Activated CD4-positive, alpha-beta T cell treated with anti-CD3 and anti-CD28 coated beads, Interleukin-10, Interleukin-2, amounts not matched to agents 100 ng/mL and 50 ng/mL, durations not matched to agents 16 hours and 8 hours (primary cell): ENCODE measurements at places on chromosomes 6 and 20.

GRCh38 chr6:1636971-1637871 lies 27.5 kb downstream of the FOXC1 start:
- DNase-seq, result no peak

DNA sequence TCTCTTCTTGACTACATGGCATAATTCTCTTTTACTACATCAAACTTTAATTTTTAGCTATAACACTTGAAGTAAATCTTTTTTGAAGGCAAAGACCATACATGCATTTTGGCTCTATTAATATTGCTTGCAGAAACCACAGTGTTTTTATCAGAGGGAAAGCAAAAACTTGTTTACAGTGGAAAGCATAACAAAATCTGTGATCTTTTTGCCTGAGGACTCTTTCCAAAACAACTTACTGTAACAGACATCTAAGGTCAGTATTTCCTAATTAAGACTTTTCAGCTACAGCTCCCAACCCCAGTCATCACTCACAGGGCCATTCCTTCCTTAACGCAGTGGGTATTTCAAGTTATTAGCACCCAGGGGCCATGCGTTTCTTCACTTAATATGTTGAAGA lies 274.7 kb downstream of the CDKAL1 start:
- no peak for DNase-seq

- DNase-seq, result no peak
Observed at GRCh38 chr6:73421534-73421933, 26.9 kb downstream of the DDX43 start.

GRCh38 chr20:50893620-50894019 lies 37.6 kb downstream of the ADNP start:
- DNase-seq, result no peak

DNA sequence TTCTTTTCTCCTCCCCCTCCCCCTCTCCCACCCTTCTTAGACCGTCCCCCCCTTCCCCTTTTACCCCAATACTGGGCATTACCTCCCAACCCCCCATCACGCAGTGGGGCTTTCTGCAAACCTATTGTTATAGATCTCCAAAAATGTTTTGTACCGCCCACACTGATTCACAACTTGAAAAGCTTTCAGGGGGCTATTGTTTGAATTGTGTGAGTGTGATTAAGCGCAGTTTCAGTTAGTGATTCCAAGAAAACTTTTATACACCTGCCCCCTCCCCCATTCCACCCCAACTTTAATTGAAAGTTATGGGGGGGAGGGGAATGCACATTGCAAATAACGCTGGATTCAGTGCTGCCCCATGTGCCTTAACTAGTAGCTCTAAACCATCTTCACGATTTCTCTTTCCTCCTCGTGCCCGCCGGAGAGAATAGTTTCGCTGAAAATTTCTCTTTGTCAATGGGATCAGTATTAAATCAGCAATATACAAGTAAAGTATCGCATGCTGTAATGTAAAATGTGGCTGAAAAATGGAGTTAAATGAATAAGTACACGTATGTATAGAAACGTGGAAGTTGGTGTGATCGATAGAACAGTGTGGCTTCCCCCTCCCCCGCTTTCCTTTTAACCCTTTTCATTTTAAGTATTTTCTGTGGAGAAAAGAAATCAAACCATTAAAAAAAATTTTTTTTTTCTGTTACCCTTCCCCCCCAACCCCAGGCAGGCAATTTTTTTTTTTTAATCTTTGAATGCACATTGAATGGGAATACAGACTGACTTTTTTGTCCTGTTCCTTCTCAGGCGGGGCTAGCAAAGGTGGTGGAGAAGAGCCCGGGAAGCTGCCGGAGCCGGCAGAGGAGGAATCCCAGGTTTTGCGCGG lies 632 bp downstream of the LIN28B start:
- DNase-seq, result peak; percentile 7

GRCh38 chr6:138477913-138478539 lies 21.3 kb downstream of the NHSL1 start:
- DNase-seq, result no peak

DNA sequence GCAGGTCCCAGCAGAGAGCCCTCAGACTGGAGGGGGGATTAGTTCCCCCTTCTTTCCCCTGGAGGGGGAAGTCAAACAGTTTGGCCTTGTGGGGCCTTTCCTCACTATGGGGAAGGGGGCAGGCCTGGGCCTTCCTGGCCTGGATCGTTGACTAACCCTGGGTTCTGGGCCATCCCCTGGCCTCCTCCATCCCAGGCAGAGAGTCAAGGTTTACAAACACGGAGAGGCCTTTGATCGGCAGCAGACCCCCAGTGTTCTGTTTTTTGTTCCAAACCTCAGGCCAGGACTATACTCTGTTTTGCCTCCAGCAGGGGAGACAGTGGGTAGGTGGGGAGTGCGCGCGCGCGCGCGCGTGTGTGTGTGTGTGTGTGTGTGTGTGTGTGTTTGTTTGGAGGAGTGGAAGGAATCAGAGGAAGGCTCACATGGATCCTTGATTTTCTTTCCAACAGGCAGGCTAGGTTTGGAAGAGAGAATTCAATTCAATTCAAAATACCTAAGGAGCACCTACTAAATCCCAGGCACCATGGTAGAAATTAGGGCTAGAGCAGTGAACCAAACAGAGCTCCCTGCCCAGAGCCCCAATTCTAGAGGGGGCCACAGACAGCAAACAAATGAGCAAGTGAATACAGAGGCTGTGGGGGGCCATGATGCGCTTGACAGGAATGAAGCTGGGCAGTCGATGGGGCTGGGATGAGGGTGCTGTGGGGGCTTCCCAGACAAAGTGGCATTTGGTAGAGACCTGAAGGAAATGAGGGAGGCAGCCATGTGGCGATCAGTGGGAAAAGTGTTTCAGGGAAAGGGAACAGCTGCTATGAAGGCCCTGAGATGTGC lies 14.8 kb downstream of the TP53RK start:
- no peak for DNase-seq

- DNase-seq, result peak; percentile 52
Observed at GRCh38 chr20:20837574-20838021, 125.2 kb upstream of the RALGAPA2 start.

GRCh38 chr6:150138638-150139037 lies 4.2 kb upstream of the PPP1R14C start:
- no peak for DNase-seq

- DNase-seq, result no peak
Observed at GRCh38 chr6:113112086-113112485, 745.1 kb upstream of the MARCKS start.

- no peak for DNase-seq
Observed at GRCh38 chr20:1524004-1524403, 32.8 kb upstream of the SIRPB2 start.

GRCh38 chr6:149985481-149985937 lies 21.8 kb downstream of the ULBP1 start:
- no peak for DNase-seq

GRCh38 chr6:25154034-25154596 lies 125.1 kb upstream of the CARMIL1 start:
- no peak for DNase-seq

- DNase-seq, result no peak
Observed at GRCh38 chr6:10692965-10693538, 1.4 kb downstream of the C6orf52 start.

DNA sequence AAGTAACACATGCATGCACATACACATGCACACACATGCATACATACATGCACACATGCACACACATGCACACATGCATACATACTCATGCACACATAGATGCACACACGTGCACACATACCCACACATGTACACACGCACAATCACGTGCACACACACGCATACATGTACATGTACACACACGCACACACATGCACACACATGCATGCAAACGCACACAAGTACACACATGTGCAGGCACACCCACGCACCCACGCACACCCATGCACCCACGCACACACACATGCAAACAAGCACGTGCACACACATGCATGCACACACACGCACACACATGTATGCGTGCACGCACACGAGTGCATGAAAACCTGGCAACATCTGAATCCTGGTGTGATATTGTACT lies 232.7 kb upstream of the CDH4 start:
- DNase-seq, result no peak

DNA sequence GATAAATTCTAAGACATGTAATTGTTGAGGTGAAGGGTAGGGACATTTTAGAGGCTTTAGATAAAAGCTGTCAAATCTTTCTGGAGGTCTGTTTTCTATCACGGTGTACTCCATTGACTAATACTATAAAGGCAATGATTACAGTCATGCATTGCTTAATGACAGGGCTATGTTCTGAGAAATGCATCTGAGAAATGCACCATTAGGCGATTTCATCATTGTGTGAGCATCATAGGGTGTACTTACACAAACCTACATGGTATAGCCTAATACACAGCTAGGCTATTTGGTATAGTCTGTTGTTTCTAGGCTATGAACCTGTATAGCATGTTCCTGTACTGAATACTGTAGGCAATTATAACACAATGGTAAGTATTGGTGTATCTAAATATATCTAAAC lies 71.3 kb upstream of the FYN start:
- DNase-seq, result no peak

DNA sequence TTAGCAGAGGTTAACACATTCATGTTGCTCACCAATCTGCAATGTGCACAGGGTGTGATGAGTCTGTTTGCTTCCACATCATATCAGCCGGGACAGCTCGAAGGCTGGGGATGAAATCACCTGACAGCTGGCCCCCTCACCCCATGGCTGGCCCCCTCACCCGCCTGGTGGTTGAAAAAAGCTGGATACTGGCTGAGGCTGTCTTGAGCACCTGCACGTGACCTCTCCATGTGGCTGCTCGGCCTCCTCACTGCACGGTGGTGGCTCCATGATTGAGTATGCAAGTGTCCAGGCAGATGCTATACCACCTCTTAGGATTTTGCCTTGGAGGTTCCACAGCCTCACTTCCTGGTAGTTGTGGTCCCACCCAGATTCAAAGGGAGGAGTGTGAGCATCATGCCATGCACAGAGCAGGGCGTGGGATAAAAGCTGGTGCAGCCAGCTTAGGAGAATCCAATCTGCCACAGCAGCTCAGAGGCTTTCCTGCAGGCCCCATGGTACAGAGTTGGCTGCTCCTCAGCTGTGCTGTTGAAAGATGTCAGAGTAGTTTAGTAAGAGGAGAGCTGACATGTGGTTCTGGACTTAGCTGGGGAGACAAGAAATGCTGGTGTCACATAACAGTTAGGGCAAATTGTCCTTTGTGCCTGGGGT lies 29.6 kb upstream of the SYNDIG1 start:
- DNase-seq, result no peak

GRCh38 chr6:168968228-168968627 lies 285.4 kb downstream of the THBS2 start:
- no peak for DNase-seq

DNA sequence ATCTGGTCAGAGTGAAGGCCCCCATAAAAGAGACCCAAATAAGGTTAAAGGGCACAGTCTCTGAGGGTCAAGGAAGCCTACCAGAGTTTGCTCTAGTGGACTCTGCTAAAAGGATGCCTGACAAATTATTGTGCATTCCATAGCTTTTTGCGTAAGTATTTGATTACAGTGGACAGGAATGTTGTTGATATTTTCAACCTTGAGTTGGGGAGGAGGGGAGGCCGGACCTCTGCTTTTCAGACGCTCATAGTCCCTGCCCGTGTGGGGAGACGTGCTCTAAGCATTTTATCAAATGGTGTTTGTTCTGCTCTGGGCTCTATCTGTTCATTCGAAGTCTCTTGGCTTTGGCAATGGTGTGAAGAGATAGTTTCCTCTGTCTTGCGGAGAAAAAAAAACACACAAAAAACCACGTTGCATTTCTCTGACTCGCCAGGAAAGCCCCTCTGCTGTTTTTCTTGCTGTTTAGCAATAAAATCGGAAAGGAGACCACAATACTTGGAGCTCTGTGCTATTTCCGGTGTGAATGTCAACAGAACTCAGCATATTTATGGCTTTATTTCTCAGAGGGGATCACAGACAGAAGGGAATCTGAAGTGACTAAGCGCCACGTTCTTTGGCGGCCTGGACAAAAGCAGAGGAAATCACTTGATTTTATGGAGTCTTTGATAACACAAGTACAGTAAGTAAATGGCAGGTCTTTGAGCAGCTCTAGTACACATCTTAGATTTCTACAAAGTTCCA lies 159.8 kb downstream of the ZFP64 start:
- peak; percentile 70 for DNase-seq

DNA sequence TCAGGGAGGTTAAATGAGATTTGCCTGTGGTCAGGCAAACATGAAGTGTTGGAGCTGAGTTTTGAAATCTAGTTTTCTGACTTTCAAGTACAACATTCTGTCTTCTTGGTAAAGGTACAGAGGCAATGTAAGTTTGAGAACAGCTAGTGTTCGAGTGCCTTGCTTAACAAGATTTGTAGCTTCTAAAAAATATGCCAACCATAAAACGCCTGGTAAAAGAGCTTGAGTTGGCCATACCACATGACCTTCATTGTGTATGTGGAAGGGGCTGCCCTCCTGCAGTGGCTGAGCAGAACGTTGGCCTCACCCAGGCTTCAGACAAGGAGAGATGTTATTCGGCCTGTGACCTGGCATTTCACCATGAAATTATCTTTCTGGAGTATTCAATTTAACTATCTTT lies 86.5 kb downstream of the MAP7 start:
- DNase-seq, result no peak

DNA sequence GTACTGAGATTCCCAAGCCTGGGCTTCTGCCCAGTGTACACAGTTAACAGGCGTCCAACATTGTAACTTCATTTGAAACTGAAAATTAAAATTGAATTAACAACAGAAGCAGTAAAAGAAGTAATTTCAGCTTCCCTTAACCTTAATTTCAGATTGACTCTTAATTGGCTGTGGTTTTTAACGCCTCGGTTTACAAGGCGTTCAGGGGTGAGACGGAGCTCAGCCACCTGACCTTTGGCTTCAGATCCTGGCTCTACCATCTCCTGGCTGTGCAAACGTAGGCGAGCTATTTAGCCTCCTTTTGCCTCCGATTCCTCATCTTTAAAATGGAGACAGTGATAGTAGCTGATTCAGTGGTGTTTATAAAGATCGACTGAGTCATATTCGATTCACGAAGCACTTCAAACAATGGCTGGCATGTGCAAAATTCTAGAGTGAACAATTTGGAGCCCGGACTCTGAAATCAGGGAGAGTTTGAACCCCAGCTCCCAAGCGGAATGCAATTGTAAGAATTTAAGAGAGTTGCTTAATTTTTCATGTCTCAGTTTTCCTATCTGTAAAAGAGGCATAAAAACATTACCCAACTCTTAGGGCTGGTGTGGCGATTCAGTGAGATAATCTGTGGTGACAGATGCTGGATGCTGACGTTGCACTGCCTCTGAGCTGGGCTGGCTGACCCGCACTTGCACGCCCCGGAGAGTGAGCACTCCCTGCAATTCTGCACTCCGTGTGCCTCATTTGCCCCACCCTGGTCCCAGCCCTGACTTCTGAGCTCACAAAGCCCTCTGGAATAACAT lies 23.5 kb upstream of the OCSTAMP start:
- no peak for DNase-seq

DNA sequence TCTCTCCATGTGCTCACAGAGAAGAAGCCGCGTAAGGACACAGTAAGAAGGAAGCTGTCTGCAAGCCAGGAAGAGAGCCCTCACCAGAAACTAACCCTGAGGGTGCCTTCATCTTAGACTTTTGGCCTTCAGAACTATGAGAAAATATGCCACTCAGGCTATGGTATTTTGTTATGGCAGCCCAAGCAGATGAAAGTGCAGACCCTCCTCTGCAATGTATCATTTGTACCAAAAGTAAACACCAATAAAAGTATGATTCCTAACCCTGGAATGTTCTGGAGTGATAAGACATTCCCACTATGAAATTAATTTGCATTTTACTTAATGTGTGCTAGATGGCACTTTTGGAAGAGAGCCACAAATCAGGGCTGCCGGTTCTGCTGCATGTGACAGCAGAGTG lies 594.3 kb downstream of the UTRN start:
- no peak for DNase-seq
